Cardiac fibroblast (primary cell): ENCODE measurements at places on chromosomes 6 and 20.

- DNase-seq = no peak
Measured at GRCh38 chr6:105569706-105570105, 166.8 kb upstream of the PREP start.

DNA sequence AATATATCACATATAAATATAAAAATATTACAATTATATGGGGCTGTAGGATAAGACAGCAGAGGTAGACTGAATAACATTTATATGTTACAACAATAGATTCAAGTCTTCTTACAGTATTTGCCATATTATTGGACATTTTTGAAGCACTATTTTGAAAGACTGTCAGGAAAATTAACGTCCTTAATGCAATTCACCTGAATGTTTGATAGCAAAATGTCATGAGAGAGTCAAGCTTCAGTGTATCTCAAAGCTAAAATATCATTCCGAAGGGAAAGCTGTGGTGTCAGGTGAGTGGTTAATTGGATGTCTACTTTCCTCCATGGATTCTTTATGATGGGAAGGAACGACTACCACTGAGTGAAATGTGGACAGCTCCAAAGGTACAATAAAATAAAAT lies 1004.0 kb downstream of the HACE1 start:
- DNase-seq = no peak

GRCh38 chr6:97440590-97441176 lies 157.7 kb upstream of the MMS22L start:
- peak; percentile 33 for DNase-seq

DNA sequence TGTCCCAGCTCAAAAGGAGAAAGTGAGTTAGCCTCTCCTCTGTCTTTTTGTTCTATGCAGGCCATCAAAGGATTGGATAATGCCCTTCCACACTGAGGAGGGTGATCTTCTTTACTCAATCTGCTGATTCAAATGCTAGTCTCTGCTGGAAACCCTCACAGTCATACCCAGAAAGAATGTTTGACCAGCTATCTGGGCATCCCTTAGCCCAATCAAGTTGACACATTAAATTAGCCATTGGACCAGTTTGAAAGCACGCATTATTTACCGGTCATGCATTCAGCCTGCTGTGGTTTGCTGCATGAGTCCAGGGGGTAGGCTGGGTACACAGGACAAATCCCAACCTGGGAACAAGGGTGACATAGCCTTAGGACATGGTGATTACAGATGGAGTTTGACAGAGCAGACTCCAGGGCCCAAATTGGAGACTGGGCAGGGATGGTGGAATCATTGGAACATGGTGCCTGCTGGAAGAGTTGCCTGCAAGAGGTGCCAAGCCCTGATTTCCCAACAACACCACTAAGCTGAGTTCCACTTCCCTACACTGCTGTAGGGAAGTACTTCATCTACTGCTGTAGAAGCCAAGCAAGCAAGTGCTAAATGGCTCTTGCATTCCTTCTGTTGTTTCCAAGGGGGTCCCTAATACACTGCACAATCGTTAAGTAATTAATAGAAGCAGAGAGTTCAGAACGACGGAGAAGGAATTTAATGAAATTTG lies 87.7 kb downstream of the RNF182 start:
- no peak for DNase-seq

DNA sequence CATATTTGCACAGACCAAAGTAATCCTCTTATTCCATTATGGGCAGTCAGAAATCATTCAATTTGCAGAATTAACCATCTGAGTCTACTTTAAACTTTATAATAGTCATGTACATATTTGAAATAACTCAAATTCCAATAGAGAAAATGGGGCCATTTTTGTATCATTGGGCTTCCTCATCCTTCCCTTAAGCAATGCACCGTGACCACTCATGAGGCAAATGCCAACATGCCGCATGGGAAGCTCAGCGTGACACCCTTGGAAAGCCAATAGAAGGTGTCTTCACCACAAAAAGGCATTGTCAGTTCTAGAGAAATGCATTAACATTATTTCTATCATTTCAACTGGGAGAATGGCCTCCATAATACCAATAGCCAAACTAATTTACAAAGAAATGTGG lies 38.5 kb downstream of the SIM1 start:
- no peak for DNase-seq

DNA sequence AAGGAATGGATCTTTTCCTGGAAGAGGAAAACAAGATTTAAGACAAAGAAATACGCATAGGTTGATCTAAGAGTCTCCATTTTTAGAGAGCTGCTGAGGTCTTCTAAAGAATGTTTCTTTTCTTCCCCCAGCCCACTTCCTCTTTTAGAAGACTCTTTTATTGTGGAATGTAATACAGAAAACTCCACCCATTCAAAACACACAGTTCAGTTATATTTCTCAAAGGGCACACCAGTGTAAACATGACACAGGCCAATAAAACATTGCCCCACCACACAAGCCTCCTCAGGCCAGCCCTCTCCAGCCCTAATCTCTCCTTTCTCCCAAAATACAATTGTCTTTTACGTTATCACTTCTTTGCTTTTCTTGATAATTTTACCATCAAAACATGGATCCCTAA lies 42.8 kb downstream of the SLC35B3 start:
- no peak for DNase-seq

DNA sequence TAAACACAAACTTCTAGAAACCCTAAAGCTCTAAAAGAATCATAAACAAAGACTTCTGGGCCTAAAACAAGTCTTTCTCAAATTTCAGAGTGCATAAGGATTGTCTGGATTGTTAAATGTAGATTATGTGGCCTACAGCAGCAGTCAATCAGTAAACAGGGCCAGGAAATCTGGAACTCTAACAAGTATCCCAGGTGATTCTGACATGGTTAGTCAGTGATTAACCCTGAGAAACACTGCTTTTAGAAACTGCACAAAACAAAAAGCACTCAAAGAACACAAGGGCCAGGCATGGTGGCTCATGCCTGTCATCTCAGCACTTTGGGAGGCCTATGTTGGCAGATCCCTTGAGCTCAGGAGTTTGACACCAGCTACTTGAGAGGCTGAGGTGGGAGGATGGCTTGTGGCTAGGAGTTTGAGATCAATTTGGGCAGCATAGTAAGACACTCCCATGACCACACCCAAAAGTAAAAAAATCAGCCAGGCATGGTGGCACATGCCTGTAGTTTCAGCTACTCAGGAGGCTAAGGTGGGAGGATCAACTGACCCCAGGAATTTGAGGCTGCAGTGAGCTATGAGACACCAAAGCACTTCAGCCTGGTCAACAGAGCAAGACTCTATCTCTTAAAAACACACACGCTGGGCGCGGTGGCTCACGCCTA lies 5.9 kb downstream of the MED20 start:
- no peak for DNase-seq

DNA sequence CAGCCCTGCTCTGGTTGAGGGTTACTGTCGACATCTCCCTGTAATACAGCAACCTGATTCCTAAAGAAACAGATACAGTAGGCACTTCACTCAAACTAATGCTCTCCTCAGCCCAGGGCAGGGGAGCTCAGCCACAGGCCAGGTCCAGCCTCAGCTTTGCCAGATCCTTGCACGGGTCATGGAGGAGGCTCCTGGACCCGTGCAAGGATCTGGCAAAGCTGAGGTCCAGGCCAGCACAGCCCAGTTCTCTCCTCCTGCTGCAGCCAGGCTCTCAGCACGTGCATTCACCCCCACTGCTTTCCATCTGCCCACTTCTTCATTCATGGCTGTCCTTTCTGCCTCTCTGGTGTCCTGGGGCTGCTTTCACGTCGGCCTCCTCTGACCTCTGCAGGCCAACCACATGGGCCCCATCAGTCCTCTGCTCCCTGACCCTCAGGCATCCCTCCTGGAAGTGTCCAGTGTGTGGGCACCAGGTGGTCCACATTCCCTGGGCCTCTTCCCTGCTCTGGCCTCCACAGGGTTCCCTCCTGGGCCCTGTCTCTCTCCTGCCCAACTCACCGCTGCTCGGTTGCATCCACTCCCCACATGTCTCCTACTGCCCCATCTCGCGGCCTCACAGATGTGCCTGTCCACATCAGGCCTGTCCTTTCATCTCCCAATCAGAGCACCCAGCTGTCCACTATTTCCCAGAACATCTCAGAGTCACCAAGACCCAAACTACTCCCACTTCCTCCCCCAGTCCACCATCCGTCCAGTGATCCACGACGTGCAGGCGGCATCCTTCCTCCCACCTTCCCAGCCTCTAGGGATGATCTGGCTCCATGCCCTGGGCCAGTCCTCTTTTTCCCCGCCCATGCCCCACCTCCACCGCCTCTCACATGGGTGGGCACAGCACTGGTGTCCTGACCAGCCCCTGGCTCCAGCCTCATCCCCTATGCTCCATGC lies 11.8 kb upstream of the CD93 start:
- no peak for DNase-seq

DNA sequence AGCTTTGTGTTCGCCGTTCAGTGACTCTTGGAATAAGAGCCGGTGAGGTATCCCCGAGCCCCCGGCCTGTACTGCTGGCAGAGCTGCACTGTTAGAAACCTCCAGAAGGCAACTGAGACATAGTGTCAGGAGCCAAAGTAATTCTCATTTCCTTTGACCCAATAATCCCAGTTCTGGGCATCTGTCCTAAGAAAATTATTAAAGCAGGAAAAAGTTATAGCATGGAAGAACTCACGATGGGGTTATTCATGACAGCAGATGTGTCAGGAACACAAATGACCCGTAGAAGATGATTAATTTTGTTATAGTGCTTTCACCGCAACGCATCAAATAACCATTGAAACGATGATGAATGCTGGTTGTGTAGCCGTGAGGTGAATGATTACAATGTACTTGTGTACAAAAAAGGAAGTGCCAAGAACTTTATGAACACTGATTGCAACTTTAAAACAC lies 20.3 kb downstream of the CYP21A2 start:
- no peak for DNase-seq

DNA sequence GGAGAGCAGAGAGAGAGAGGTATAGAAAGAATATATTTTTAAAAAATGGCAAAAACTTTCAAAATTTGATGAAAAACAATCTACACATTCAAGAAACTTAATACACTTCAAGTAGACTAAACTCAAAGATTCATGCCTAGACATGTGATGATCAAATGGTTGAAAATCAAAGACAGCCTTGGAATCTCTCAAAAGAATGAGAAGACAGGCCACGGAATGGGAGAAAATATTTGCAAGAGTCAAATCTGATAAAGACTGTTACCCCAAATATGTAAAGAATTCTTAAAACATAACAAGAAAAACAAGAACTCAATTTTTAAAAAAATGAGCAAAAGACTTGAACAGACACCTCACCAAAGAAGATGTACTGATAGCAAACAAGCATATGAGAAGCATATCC lies 49.7 kb downstream of the THEMIS start:
- DNase-seq = peak; percentile 55
